ENCODE measurements at places on chromosomes 3 and 15.

- no peak for DNase-seq
Measured at GRCh38 chr15:49927189-49927861, 191.7 kb downstream of the ATP8B4 start.

- DNase-seq: no peak
Measured at GRCh38 chr3:141170678-141171295, 60.8 kb upstream of the PXYLP1 start.

- DNase-seq: no peak
Measured at GRCh38 chr3:31377045-31377642, 155.6 kb upstream of the STT3B start.

DNA sequence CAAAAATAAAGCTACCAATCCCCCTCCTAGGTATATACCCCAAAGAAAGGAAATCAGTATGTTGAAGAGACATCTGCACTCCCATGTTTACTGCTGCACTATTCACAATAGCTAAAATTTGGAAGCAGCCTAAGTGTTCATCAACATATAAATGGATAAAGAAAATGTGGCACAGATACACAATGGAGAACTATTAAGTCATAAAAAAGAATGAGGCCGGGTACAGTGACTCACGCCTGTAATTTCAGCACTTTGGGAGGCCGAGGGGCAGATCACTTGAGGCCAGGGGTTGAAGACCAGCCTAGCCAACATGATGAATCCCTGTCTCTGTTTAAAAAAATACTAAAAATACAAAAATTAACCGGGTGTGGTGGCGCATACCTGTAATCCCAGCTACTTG, 10.0 kb upstream of the PTPN9 start:
- no peak for DNase-seq

- DNase-seq: no peak
Measured at GRCh38 chr15:78715930-78716329, 74.9 kb upstream of the CHRNB4 start.

DNA sequence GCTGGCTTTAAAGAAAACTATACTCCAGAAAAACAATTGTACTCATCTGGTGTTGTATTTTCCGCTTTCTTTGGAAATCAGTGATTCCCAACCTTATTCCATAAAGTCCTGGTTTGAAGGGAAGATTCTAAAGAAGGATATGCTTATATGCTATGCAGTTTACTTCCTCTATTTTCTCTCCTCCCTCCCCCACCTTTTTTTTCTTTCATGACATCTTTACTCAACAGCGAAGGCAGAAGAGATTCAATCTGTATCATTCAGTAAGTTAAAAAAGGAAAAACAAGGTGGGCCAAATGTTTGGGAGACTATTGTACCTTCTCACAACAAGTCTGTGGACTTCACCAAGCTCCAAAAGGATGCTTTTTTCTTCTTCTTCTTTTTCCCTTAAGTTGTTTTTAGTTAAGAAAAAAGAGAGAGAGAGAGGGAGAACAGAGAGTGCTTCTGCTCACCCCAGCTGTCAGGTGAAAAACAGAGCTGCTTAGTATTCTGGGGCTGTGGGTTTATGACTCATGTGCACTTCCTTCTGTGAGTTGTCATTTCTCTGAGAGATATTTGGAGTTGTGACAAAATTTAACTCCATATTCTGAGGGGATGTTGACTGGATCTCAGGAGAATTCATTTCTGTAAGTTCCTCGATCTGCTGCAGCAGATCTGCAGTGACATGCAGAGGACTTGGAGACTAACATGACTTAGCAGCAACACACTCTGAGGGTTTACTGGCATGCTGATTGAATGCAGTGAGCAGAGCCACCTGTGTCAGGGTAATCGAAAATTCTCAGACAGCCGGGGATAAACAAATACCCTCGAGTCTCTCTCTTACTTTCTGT, 70.7 kb downstream of the SSR3 start:
- DNase-seq: no peak
